Right ventricle myocardium superior (tissue), 1 donor: ENCODE measurements at places on chromosomes 5 and 9. TPM values are rescaled to one million over a fixed set of nuclear protein-coding genes. Genes with fewer than 3 reads are reported as not detected.

GRCh38 chr5:39177631-39177964, 41.8 kb downstream of the FYB1 start:
- DNase-seq: no peak

- DNase-seq: no peak
These were observed 78.0 kb downstream of the YIPF5 start for GRCh38 chr5:144092508-144092907.

Gene CCNI2
- total RNA-seq: 0.08 TPM

DNA sequence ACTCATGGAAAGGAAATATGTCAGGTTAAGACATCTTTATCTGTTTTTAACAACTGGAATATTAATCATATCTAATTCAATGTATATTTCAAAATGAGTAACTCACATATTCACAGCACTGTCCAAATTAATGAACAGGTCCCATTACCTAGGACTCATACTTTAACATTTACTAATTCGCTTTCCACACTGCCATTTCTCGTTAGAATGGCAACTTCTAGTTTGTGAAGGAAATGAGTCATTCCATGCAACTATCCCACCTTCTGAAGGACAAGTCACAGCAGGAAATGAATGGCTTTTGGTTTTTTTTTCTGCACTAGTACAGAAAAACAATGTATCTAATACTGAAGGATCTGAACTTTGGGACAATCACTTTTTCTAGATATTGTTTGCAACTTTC, 24.6 kb upstream of the IFNK start:
- no peak for DNase-seq

- no peak for DNase-seq
These were observed 94.5 kb upstream of the CHD1 start for GRCh38 chr5:99023330-99023729.

- DNase-seq: no peak
These were observed 175.8 kb upstream of the CHD1 start for GRCh38 chr5:99104538-99105132.

DNA sequence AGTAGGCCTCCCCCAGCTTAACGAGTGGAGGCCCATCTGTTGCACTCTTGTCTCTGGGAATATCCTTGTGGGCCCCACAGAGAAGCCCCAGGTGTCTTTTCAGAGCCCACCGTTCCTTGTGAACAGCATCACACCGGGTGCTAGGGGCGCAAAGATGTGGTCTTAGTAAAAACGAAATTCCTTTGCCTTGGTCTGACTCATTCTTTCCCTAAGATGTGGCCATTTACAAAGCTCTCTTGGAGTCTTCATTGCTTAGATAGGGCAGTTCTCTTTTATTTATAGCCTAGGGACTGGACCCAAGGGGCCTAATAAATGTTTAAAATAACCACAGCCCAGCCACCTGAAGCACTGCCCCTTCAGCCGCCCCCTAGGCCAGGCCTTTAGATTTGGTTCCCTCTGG, 52.8 kb upstream of the RPL26L1 start:
- DNase-seq: no peak

Gene RIC1
- 7.3 TPM for total RNA-seq

DNA sequence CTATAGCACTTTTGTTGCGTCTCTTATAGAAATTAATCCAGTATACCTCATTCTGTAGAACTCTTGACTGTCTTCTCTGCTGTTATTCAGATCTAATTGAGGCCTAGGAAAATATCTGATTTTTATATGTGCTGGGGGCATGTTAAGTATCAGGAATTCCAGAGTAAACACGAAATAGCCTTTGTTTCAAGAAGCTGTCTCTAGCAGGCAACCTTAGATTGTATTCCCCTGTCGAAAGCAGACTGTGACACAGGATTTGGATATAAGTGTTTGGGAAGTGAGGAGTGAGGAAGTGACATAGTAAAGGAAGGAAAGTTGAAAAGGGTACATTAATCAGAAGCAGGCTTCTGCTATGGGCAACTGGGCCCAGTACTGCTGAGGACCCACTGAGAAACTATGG, 72.1 kb upstream of the RASA1 start:
- no peak for DNase-seq

GRCh38 chr5:180212363-180213255, 3.6 kb upstream of the RASGEF1C start:
- DNase-seq: no peak

DNA sequence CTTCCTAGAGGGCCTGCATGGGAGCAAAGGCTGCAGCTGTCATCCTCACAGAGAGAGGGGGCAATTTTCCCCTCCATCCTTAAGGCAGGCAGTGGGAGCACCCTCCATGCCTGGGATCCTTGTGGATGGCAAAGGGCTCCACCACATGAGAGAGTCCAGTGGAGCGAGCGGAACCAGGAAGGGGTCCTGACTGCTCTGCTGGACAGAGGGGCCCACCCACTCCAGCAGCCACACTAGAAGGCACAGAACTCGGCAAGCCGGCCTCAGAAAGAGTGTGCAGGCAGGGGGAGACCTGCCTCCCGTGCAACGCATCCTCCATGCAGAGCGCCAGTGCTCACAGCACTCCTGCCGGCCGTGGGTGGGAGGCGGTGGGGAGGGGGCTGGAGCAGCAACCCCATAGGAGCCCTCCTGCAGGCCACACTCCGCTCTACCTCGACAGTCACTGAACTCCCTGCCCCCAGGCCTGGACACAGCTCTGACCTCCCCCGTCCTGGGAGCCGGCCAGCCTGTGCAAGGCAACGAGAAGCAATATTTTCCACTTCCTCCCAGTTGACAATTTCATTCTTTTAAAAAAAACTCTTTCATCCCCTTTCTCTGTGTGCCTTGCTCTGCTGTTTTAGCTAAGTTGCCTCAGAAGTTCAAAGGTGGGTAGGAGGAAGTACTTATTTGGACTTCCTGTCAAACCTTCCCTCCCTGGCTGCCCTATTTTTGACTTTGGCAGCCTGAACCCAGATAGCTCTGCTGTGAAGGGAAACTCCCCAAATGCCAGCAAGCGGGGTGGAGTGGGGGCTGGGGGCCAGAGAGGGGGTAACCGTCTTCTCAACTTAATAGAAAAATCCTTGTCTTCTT, 5.3 kb upstream of the LCP2 start:
- peak; percentile 76 for DNase-seq

DNA sequence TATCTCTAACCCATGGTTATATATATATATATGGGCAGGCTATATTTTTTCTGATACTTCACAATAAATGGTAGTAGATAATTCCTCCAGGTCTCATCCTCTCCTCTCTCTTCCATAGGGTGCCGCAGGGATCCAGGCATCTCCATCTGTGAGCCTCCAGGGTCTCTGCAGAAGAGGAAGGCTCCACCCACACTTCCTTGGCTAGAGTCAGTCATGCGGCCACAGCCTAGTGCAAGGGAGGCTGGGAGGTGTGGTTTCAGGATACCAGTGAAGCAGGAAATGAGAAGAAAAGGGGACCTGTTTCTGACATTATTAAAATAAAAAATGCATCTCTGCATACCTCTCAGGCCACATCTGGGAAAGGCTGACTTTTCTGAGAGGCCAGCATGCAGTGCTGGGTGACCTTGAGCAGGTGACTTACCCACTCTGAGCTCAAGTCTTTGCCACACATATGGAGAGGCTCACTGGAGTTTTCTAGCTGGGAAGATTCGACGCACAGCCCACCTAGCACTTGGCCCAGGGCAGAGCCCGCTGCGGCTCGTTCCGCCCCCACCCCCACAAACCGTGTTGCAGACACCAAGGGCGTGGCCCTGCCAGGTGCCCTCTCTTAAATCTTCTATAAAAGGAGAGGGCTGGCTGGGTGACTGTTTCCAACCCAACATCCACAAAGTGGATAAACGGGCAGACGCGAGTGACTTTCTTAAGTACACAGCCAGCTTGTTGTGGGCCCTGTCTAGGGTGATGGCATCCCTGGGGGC, 47.9 kb downstream of the OLFM1 start:
- DNase-seq: peak; percentile 16

Gene CDK7
- 14.8 TPM for total RNA-seq

DNA sequence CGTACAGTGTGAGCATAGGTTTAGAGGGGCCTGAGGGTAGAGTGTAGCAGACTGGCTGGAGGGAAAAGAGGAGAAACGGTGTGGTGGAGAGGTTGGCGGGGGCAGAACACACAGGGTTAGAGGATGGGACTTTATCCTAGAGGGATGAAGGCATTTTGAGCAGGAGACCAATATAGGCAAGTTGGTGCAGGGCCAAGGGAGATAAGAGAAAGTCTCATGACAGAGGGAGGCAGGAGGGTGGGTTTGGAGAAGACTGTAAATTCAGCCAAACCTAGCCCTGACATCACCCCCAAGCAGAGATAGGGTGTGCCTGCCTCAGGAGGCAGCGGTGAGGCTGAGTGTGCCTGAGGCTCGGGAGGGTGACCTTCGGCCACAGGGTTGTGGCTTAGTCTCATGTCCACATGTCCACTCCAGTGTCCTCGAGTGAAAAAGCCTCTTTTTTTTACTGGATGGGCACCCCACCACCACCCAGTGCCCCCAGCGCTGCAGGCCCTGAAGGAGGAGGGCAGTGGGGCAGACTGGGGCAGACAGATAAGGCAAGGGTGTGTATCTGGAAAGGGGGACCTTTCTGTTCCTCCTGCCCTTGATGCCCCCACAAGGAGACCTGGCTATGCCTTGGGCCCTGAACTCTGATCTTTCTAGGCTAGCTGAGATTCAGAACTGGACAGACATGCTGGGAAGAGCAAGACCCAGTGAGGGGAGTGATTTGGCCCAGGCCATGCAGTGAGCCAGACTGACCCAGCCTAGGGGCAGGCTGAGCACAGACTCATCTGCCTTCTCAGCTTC, 108.7 kb downstream of the RGS3 start:
- DNase-seq: peak; percentile 27

- no peak for DNase-seq
These were observed 1.7 kb upstream of the ABL1 start for GRCh38 chr9:130833031-130833990.

- no peak for DNase-seq
These were observed 2308.8 kb upstream of the ACO1 start for GRCh38 chr9:30075451-30076199.

- DNase-seq: peak; percentile 72
These were observed at the start of gene FOXD1 for GRCh38 chr5:73448463-73449136. Gene FOXD1 (minus strand): TSS chr5:73448777. CDS start chr5:73448362, 415 bp downstream.

Gene SCGB3A2
- total RNA-seq: not detected
